Dermis microvascular lymphatic vessel endothelial cell (primary cell): ENCODE measurements at places on chromosomes 3 and 15. TPM values are rescaled to one million over a fixed set of nuclear protein-coding genes. Genes with fewer than 3 reads are reported as not detected.

Gene SEMA6D
- total RNA-seq: 0.39 and 1.5 TPM in 2 replicates

Gene THOC7
- total RNA-seq: 27.9 and 44.0 TPM in 2 replicates

Gene ETV5
- total RNA-seq: 25.7 and 28.5 TPM in 2 replicates

Gene VEPH1
- total RNA-seq: 5.3 and 9.5 TPM in 2 replicates

Gene LRRC34
- total RNA-seq: 0.76 and 3.1 TPM in 2 replicates
